Stimulated activated CD4-positive, alpha-beta T cell treated with anti-CD3 and anti-CD28 coated beads, Interleukin-4, amount 100 ng/mL, for 24 hours (primary cell): ENCODE measurements at places on chromosomes 3 and 15.

- no peak for DNase-seq
These were observed 44.5 kb downstream of the ANAPC13 start for GRCh38 chr3:134441321-134441720.

DNA sequence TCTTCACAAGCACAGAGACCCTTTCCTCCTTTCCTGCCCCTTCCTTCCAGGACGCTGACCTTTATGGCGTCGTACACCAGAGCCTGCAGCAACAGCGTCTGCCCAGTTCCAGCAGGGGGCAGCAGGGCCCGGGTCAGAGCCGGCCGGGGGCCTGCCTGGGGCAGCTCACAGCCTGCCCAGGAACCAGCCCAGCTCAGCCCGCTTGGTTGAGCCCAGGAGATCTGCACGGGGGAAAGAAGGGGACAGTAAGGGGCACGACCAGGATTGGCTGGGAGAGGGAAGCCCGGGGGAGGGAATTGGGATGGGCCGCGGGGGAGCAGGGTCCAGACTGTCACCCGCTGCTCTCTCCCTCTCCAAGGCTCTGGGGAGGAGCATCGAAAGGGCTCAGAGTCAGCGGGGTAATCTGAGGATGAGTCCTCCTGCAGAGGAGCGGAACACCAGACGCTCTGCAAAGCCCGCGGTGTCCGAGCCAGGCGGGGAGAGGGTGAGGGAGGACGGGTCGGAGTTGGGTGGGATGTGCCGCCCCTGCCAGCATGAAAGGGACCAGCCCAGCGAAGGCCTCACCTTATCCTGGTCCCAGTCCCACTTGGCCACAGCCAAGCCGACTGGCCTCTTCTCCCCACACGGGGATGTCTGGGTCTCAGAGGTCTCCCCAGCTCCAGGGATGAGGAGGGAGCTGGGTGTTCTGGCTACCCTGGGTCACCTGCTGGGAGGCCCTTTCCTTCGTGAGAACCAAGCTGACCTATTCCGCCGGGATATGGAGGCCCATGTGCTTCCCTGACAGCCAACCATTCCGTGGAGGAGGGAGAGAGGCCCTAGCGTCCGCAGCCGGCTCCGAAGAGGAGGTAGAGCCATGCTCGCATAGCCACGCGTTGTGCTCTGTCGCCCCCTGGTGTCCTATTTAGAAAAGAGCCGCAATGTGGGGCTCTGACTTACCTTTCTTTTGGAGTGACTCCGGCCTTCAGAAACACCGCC, 7.4 kb upstream of the IGDCC3 start:
- peak; percentile 91 for DNase-seq

GRCh38 chr15:71414853-71415252, 299.6 kb downstream of the THSD4 start:
- DNase-seq = no peak

DNA sequence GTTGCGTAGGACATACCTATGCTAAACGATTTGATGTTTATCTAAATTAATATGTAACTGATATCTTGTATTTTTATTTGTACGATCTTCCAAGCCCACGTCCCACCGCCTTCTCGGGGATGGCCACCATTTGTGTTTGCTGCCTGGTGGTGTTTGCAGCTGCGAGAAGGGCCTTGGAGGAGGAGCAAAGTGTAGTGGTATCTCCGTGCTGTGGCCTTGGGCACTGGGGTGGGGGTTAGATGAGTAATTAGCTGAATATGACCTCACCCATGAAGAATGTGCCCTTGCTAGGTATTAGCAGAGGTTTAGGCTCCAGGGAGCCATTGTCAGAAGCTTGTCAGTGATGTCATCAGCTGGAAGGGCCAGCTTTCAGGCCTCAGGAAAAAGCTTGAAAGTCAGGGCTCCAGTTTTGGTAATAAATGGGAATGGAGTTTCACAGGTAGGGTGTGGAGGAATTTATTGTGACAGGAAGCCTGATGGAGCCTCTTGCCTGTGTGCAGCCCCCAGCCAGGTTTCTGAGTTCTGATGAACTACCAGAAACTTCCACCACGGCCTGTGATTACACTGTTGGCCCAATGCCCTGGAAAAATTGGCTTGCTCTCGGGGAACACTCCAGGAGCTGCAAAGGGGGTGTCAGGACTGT, 41.0 kb downstream of the FLNB start:
- no peak for DNase-seq

DNA sequence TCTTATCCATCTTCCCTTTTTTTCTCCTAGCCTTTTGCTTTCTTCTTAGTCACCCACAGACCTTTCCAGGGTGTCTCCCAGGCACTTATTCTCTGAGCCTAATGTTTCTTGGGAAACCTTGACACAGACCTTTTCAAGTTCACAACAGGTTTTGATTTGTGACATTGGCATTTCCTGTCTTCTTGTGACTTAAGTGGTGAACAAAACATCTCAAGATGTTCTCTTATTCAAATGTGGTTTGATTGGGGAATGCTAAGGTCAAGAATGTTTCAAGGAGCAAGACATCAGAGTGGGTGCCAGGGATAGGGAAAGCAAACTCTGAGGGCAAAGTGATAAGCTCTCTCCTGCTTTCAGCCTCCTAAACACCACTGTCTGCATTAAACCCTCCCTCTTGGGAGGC, 68.2 kb upstream of the GSK3B start:
- DNase-seq = no peak

GRCh38 chr3:13827699-13828098, 52.2 kb downstream of the WNT7A start:
- DNase-seq = no peak

- DNase-seq = no peak
These were observed 781 bp upstream of the DAG1 start for GRCh38 chr3:49469037-49469935.

DNA sequence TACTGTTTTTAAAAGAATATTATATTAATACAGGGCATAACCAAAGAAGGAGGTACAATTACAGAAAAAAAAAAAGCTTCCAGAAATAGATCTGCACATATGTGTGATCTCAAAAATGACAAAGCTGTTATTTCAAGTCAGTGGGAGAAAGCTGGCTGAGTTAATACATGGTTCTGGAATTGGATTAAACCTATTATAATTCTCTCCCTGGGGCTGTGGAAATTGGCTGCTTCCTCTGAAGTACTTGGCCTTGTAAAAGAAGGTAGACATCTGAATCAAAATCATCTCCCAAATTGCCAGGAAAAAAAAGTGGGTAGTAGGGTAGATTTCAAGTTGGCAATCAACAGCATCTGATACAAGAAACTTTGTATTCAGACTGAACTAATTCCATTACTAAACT, 723.9 kb upstream of the ALCAM start:
- no peak for DNase-seq

GRCh38 chr15:85482894-85483293, 102.5 kb downstream of the AKAP13 start:
- DNase-seq = no peak

GRCh38 chr3:38643090-38643489, 6.4 kb downstream of the SCN5A start:
- DNase-seq = no peak

- DNase-seq = peak; percentile 32
These were observed 12.8 kb upstream of the SETMAR start for GRCh38 chr3:4290272-4290893.

GRCh38 chr3:93910097-93910496, 63.6 kb downstream of the PROS1 start:
- no peak for DNase-seq

GRCh38 chr3:183527428-183528379, 27.8 kb downstream of the KLHL6 start:
- no peak for DNase-seq

GRCh38 chr3:117084277-117084676, 374.7 kb downstream of the TUSC7 start:
- DNase-seq = no peak

GRCh38 chr3:149042789-149043386, 43.4 kb downstream of the HLTF start:
- no peak for DNase-seq

DNA sequence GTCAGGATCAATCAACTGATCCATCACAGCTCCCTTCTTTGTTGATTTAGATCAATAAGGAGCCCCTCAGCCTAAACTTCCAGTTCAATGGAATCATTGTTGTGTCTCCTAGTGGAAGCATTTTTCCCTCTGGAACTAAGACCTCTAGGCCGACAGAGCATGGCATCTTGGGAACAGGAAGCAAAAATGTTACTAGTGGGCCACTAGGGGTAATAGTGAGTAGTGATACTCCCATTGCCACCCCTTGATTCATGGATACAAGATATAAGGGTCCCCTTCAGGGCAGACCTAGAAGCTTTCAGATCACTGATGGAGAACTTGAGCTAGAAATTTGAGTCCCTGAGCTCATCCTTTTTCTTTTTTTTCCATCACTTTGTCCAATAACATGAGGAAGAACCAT, 40.4 kb upstream of the AZI2 start:
- no peak for DNase-seq

- no peak for DNase-seq
These were observed 223.7 kb downstream of the PCCB start for GRCh38 chr3:136473716-136474326.

GRCh38 chr3:147216143-147216673, 190.1 kb downstream of the ZIC4 start:
- no peak for DNase-seq

GRCh38 chr3:118970819-118971218, 63.8 kb downstream of the IGSF11 start:
- no peak for DNase-seq

- no peak for DNase-seq
These were observed 82.0 kb downstream of the ETFA start for GRCh38 chr15:76229266-76229665.

- peak; percentile 50 for DNase-seq
These were observed 69.7 kb upstream of the LRRFIP2 start for GRCh38 chr3:37243820-37244748.

DNA sequence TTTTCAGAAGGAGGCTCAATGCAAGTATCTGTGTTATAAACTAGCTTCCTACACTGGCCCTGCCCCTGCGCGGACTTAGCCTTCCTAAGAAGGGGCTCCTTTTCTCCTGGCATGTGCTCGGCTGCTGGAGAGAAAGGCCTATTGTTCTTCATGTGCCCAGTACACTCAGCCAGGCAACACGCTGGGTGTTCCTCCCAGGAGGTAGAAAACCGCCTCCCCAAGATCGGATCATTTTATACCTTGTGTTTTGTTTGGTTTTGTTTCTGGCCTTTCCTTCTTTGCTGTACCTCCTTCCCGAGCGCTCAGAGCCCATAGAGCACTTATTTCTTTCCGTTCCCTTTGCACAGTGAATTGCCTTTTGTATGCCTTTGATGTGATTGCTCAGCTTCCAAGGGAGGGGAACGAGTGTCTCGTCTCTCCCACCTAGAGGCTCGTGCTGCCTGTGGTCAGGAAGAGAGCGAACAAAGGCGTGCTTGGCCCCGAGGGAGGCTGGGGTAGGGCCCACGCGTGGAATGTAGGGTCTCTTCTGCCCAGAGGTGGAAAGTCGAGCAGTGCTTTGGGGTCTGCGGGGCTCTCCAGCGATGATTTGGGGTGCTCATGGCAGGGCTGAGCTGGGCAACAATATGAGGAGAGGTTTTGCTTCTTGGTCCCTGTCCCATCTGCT, 30.0 kb downstream of the CCNL1 start:
- DNase-seq = peak; percentile 27

- no peak for DNase-seq
These were observed 16.6 kb downstream of the ANKRD28 start for GRCh38 chr3:15781131-15781530.

- no peak for DNase-seq
These were observed 366.0 kb downstream of the PTPRG start for GRCh38 chr3:61927332-61927731.

DNA sequence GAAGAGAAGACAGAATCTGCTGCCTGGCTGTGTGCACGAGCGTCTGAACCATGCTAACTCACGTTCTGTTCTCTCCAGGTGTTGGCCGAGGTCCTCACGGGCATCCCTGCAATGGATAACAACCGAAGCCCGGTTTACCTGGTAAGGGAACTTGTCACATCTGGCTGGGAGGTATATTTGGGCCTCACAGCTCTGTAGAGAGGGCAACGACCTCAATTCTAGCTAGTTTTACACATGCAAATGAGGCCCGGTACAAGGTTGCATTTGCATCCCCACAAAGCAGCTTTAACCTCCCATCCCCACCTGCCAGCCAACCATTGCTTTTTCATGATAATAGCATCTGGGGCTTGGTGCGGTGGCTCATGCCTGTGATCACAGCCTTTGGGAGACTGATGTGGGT, 22.0 kb upstream of the TATDN2 start:
- no peak for DNase-seq

- peak; percentile 43 for DNase-seq
These were observed 53.7 kb downstream of the NMD3 start for GRCh38 chr3:161274691-161275298.

- DNase-seq = no peak
These were observed 1003.3 kb upstream of the NR2F2 start for GRCh38 chr15:95327183-95327525.

GRCh38 chr3:115071601-115072000, 75.5 kb downstream of the ZBTB20 start:
- DNase-seq = no peak

DNA sequence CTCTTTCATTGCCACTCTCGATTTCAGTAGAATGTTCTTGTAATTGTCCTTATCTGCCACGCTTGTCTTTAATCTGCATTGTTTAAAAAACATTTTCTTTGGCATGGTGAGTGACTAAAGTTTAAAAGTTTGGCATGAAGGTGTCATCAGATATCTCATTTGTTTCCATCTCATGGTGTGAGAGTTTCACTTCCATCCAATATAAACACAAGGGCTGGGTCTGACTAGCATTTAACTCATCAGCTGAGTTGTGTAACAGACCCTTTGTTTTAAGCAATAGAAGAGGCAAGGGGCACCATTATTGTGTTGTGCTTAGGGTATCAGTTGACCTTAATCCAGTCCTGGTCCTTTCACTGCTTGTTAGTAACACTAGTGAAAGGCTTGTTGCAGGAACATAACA, 49.9 kb upstream of the IL12A start:
- DNase-seq = no peak

DNA sequence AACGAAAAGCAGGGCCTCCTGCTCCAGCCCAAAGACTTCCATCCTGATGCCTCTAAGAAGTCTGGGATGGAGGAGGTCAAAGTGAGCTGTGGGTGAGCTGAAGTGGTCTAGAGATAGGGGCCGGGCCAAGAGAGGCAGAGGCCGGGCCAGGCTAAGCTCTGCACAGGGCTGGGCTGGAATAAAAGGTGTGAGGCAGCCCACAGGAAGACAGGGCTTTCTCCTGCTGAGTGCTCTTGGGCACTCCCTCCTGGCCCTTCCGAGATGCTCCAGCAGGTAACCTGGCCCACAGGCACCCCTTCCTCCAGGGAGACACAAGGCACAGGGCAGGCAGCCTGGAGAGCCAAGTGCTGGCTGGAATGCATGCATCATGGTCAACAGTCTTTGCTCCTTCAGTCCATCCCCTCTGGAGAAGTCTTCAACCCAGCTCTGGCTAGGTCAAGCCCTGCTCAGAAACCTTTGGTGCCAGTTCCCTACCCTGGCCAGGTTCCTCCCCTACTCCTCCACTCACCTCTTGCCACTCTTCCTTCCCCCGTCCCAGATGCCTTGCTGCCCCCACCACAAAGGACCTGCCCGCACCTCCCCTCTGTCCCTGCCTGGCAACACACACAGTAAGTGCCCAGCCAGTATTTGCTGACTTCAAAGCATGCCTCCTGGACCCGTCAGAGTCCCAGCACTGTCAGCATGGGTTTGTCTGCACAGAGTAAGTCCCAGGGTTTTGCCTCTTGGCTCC, 93.6 kb downstream of the SEC22A start:
- no peak for DNase-seq
